Stomach (tissue), 19 donors: ENCODE measurements at places on chromosomes 11 and 22.

- peak; percentile 29 for DNase-seq
Measured at GRCh38 chr22:44821741-44822475, 69.5 kb downstream of the ARHGAP8 start.

GRCh38 chr11:13928566-13929251 lies 33.8 kb upstream of the SPON1 start:
- peak; percentile 38 for DNase-seq

DNA sequence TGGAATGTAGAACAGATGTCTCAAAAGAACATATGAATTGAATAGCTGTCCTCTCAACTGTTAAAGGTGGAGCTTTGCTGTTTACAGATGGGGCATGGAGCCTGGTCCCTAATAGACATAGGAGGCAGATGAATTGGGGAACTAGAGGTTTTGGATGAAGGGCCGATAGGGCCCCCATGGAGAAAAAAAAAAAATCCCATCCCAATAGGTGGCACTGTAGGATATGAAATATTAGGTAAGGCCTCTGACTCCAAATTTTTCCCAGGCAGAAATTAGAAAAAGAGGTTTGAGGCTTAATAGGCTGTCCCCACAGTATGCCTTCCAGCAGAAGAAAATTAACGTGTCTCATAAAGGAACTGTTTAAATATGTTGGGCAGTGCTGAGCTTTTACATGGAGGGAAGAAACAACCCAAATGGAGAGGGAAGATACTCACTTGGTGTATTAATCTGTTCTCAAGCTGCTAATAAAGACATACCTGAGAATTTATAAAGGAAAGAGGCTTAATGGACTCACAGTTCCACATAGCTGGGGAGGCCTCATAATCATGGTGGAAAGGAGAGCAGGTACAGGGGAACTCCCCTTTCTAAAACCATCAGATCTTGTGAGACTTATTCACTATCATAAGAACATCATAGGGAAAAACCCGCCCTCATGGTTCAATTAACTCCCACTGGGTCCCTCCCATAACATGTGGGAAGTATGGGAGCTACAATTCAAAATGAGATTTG lies 30.1 kb upstream of the TMEM45B start:
- DNase-seq: no peak

- DNase-seq: peak; percentile 92
Measured at GRCh38 chr11:75429902-75430713, 2.9 kb downstream of the KLHL35 start.

GRCh38 chr11:78261367-78261766 lies 72.6 kb downstream of the USP35 start:
- no peak for DNase-seq
